PC-9 (cell line): ENCODE measurements at places on chromosomes 1 and 21.

- no peak for DNase-seq
Observed at GRCh38 chr1:222749927-222750326, 12.9 kb downstream of the FAM177B start.

GRCh38 chr1:38571726-38572125 is 287.8 kb downstream of the RRAGC start:
- DNase-seq = no peak

- no peak for DNase-seq
Observed at GRCh38 chr1:170583186-170583585, 51.2 kb downstream of the GORAB start.

DNA sequence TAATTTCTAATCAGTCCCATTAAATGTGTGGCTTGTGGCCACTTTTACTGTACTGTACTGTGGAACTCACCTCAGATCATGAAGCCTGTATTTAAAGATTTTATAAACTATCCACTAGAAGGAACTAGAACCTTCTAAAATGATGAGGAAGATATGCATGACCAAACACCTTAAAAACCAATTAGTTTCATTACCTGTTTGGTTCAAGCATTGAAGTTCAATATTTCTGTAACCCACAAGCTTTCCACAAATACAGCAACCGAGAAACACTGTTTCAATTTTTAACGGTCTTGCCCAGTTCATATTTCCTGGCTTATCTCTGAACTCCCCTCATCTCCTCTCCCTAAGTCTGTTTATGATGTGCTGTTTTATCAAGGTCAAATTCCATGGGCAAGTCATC is 264.3 kb upstream of the PLD5 start:
- DNase-seq = no peak

GRCh38 chr1:218865591-218865990 is 308.1 kb upstream of the LYPLAL1 start:
- peak; percentile 56 for DNase-seq

DNA sequence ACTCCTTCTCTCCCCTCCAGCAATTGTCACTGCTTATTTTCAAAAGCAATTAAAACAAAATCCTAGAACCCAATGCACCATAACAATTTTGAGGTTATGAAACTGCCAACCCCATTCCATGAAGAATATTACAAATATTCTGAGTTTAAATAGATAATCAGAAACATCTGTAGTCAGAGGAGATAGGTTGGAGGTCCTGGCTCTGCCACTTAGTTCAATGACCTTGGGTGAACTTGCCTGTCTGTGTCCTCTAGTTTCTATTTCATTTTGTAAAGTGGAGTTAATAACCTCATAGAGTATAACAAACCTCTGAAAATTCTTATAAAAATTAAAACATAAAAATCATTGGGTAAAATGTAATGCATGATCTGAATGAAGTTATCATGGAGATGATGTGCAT is 164.6 kb downstream of the KCTD3 start:
- no peak for DNase-seq

DNA sequence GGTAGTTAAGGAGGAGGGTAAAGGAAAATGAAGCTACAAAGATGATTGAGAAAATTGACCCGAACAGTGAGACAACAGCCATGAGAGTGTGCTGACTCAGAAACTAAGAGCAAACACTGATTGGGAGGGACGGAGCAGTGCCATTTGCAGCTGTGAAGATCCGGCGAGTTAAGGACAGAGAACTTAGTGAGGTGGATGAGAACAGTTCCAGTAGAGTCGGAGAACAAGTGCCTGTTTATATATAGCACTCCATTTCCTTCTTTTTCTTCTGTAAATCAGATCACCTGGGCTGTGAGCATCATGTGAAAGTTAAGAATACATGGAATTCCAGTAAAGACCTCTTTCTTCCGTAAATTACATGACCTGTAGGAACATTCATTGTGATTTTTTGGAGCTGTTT is 145.7 kb downstream of the KCNK2 start:
- no peak for DNase-seq

DNA sequence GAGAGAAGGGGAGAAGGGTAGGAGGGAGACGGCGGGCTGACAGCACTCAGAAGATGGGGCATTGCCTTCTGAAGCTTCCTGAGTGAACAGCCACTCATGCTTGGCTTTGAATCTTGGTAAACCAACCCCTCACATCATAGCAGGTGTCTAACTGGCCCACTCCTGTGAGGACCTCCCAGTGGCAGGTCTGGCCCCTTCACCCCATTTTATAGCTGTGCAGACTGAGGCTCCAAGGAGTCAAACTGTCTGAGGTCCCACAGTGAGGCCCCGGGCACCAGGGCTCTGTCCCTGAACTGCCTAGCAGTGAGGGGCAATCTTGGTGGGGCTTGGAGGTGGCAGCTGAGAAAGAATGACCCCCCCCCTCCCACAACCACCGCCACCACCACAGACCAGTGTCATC is 41.0 kb downstream of the SDC3 start:
- DNase-seq = no peak

DNA sequence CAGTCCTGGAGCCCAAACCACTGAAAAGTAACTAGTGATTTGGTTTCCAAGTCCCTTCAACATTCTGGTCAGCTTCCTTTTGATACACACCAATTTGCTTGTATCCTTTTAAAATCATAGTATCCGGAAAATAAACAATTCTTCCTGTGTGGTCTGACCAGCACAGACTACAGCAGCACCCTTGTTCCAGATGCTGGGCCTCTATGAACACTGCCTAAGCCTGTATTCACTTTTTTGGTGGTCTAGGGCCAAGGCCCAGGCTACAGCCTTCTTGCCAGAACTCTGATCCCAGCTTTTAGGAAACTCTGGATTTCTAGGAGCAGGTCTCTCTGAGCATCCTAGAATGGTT is 801 bp upstream of the DDAH1 start:
- no peak for DNase-seq

DNA sequence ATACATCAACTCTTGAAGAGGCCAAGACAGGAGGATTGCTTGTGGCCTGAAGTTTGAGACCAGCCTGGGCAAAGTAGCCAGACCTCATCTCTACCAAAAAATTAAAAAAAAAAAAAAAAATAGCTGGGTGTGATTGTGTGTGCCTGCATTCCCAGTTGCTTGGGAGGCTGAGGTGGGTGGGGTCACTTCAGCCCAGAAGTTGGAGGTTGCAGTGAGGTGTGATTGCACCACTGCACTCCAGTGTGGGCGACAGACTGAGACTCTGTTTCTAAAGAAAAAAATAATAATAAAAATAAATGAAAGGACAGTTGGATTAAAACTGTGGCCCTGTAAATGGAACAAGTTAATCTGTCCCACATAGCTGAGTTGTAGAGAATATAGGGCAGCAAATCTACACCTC is 18.9 kb upstream of the ZNF496 start:
- DNase-seq = no peak

- DNase-seq = no peak
Observed at GRCh38 chr1:993379-993995, 6.4 kb downstream of the HES4 start.

- no peak for DNase-seq
Observed at GRCh38 chr21:42302076-42302650, 13.0 kb downstream of the TFF3 start.

DNA sequence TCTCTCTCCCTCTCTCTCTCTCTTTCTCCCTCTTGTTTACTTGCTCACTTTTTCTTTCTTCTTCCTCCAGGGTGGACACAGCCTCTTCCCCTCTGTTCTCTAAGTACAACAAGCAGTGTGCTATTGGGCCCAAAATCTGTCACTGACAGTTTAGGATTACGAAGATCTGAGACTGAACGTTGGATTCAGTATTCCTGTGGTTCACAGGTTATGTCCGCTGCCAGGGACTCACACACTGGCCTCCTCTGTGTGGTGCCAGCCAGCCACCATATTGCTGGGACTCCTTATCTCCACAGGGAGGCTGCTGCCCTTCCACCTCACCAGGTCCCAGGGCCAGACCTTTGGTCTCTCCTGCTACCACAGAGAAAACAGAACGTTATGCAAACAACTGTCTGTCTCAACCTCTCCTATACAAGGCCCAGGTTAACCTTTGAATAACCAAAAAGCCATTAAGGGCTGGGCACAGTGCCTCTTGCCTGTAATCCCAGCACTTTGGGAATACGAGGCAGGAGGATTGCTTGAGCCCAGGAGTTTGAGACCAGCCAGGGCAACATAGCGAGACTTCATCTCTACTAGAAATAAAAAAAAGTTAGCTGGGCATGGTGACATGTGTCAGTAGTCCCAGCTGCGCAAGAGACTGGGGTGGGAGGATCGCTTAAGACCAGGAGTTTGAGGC is 171.9 kb upstream of the RAB4A start:
- DNase-seq = no peak

- no peak for DNase-seq
Observed at GRCh38 chr1:71834601-71835441, 447.5 kb downstream of the NEGR1 start.

DNA sequence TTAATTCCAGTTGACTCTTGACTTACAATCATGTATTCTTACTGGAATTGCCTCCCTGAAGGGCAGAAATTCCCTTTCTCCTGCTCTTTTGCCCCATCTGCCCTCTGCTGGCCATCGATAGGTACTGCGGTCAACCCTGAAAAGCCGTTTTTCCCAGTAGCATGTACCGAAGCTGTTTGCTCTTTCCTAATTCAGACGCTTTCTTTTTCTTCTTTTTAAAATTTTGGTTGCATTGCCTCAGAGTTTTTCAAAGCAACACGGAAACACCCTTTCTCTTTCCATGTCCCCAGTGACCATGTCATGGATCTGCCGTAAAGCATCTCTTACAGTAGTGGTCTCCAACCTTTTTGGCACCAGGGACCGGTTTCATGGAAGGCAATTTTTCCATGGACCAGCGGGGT is 164.2 kb upstream of the C1orf21 start:
- peak; percentile 40 for DNase-seq

DNA sequence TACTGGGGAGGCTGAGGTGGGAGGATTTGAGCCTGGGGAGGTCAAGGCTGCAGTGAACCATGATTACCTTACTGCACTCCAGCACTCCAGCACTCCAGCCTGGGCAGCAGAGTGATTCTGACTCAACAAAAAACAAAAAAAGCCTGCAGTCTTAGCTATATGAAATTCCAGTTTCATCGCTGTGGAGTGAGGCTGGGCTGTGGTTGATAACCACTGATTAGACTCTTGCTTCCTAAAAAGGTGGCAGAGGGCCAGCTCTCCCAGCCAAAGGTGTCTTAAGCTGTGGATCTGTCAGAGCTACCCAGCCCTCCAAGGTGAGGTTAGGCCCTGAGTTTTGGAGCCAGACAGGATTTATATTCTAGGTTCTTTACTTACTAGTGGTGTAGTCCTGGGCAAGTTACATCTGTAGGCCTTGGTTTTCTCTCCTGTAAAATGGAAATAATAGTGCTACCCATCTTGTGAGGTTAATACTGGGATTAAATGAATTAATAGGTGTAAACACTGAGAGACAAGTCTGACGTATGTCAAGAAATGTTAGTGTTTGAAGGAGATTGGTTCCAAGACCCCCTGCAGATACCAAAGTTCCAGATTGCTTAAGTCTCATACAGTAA is 35.9 kb downstream of the TMCC2 start:
- DNase-seq = no peak

GRCh38 chr1:207811920-207812720 is 60.3 kb downstream of the CD46 start:
- no peak for DNase-seq

- no peak for DNase-seq
Observed at GRCh38 chr1:159000625-159001024, 9.1 kb upstream of the IFI16 start.

GRCh38 chr21:38206646-38207045 is 50.1 kb upstream of the KCNJ15 start:
- DNase-seq = no peak

DNA sequence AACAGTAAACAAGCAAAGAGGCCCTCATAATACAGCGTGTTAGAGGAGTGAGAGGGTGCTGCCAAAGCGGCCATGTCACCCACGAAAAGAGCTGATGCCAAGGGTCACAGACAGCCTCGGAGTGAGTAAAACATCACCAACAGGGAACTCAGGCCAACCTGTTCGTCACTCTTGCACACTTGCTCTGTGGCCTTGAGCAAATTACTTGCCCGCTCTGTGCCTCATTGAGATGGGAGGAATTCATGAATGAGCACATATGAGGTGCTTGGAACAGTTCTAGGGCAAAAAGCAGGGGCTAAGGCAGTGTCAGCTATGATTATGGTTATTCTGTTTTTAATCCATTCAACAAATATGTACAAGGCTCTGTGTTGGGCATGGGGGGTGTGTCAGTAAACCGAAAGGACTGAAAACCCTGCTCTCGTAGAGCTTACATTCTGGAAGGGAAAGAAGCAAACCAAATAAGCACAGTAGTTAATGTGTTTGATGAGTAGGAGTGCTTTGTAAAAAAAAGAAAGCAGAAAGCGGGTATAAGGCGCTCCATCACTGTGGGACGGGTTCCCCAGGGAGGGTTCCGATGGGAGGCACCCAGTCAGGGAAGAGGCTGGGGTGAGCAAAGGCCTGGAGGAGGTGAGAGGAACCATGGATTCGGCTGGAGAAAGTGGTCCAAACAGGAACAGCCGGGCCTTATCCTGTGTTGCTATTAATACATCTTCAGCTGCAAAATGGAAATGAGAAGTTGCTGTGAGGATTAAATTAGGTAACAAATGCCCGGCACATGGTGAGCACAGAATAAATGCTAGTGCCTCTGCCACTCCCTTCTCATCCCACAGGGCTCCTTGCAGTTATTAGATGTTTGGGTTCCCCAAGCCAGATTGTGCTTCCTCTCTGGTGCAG is 39.5 kb upstream of the RD3 start:
- no peak for DNase-seq

- no peak for DNase-seq
Observed at GRCh38 chr1:14737561-14738094, 139.1 kb downstream of the KAZN start.

- DNase-seq = no peak
Observed at GRCh38 chr1:27993241-27993640, 33.5 kb downstream of the XKR8 start.

DNA sequence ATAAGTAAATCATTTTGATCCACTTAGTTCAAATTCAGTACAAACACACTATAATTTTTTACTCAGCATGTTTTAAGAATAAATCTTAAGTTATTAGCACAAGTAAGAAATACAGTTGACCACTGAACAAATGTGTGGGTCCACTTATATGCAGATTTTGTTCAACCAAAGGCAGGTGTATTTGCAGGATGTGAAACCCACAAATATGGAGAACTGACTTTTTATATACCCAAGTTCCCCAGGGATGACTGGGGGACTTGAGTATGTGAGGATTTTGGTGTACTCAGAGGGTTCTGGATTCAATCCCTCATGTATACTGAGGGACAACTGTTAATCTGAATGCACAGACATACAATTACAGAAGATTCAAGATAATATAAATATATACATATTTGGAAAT is 25.7 kb upstream of the ERICH3 start:
- no peak for DNase-seq

DNA sequence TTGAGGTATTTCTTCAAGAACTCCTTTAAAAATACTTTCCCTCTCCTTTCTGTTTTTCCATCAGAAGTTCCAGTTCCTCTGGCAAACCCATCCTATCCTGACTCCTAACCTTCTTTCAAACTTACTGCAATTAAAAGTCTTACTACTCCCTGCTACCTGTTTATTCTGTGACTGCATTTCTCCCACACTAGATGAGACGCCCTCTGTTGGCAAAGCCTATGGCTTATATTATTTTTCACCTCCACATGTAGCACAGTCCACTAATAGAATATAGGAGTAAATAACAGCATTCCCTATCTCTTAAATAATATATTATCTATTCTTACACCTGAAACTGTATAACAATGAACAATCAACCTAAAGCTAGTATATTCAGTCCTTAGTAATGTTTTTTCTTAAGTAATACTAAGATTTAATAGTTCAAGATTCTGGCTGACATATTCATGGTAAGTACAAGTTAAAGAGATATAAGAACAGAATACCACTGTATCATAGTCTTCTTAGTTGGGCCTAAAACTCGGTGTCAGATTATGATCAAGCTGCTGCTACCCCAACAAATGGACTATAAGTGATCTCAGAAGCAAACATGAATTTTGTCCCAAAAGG is 54.8 kb downstream of the RAB3GAP2 start:
- no peak for DNase-seq
